ENCODE measurements at places on chromosomes 6 and 20. TPM values are rescaled to one million over a fixed set of nuclear protein-coding genes. Genes with fewer than 3 reads are reported as not detected.

DNA sequence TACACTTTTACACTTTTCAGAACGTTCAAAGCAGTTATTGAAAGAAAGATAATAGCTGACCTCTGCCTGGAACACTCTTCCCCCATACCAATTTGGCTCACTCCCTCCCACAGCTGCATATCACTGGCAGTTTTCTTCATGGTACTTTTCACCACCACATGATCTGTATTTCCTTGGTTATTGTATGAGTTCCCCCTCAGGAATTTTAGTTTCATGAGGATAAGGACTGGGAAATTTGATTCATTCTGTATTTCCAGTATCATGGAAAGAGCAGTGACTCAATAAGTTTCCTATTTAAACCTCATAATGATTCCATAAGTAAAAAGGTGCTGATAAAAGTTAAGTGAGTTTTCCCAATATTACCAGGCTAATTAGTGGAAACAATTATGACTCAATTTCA lies 16.0 kb downstream of the HTR1B start:
- no peak for DNase-seq

DNA sequence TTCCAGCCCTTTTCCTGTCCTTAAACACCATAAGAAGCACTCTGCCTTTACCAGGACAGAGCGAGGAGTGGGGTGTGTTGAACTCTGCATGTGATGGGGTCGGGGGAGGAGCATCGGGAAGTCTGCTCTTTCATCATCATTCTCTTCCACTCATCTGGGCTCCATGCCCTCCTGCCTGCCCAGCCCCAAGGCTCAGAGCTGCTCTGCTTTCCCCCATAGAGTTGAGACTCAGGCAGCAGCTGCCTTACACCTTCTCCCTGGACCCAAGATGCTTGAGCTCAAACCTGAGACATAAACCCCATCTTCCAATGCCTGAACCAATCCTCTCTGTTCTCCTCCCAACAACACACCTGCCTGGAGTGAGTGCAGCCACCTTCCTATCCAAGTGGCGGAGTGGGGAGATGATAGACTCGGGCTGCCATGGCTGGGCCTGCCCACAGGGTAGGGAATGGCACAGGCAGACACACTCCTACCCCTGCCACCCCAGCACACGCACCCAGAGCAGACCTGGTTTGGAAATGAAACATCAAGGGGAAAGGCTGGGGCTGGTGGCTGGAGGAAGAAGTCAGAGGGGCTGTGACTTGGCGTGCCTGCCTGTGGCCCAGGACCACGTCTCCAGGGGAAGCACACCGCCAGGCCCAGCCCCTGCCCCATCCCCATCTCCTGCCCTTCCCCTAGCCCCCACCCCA lies 28.4 kb downstream of the TFEB start:
- DNase-seq, result no peak

GRCh38 chr6:35154262-35154661 lies 13.1 kb upstream of the TCP11 start:
- no peak for DNase-seq

DNA sequence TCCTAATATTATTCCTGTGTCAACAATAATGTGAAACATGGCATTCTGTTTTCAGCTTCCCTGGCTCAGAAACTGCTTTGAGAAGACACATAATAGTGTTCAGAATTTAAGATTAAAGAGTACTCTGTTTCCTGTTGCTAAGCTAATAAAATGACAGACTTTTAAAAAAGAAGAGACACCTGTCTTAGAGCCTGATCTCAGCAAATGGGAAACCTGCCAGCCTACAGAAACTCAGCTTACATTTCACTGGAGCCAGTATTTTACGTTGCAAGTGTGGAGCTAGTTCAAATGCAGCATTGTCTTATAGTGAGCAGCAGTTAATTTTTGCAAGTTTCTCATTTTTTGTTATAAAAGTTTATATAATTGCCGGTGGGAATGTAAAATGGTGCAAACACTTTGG lies 28.8 kb downstream of the KIZ start:
- no peak for DNase-seq

Gene HDGFL1
- total RNA-seq, result not detected

DNA sequence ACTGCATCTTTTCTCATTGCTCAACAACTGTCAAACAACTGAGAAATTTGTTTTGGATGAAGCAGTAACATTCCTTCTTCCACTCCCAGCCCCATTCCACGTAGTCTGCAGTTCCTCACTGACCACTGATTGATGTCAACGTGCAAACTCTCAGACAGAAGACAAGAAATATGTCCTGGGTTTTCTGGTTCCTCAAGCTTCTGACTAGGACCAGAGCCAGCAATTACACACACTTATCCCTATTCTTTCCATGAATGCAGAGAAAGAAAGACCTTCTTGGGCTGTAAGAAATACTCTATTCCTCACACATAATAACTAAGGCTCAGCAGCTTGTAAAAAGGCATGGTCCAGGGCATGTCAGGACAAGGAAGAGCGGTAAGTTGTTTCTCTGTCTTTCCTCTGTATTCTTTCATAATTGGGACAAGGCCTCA lies 790.1 kb upstream of the SLC35B3 start:
- no peak for DNase-seq

Gene C6orf15
- total RNA-seq, result not detected

DNA sequence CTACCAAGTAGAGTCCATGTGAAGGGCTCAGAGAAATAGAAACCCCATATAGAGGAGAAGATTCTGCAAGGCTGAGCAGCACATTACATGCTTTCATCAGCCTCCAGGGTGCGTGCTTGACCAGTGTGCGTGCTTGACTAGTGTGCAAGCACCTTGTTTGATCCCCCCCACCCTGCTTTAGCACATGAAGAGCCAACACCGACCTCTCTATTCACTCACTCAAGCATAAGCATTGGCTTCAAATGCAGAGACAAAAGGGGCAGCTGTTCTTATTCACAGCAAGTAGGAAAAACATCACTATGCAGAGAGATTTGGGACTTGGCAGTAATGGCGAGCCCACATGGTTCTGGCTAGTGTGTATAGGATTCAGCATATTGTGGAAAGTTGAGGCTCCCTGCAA lies 278.7 kb upstream of the RNF217 start:
- no peak for DNase-seq

DNA sequence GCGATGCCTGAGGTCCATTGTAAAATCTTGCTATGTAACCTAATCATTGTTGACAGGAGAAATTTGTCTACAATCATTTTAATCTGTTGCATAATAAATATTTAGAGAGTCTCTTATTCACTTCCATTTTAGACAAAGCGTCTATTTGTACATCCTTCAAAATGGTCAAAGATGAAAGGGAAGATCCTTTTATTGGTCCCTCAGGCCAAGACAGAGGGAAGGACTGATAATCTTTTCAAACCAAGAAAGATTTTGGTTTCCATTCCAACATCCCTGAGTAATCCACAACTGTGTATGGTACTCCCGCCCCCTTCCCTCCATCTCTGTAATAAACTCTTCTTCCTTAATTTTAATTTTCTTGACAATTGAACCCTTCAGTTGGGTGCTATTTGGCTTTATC lies 111.6 kb upstream of the SCP2D1 start:
- no peak for DNase-seq

GRCh38 chr20:43895235-43895634 lies 19.4 kb upstream of the TOX2 start:
- DNase-seq, result no peak

Gene CST4
- not detected for total RNA-seq

- DNase-seq, result no peak
These were observed 18.8 kb downstream of the MRAP2 start for GRCh38 chr6:84052204-84052882.

GRCh38 chr6:157625764-157626163 lies 197.3 kb upstream of the SNX9 start:
- no peak for DNase-seq

Gene APOBEC2
- total RNA-seq, result not detected

DNA sequence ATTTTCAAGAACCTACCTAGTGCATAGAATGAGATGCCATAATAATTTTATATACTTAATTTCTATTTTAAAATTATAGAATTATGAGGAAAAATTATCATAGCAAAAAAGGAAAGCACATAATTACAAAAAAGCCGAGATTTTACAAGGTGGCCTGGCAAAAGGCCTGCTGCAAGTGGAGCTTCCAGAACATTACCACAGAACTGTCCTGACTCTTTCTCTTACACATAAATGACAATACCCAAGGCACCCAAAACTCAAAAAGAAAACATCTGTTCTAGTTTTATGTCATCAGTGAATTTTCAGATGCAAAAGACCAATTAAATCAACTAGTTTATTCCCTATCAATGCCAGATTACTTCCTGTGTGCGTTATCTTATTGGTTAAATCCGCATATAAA lies 74.2 kb downstream of the FILIP1 start:
- DNase-seq, result no peak

DNA sequence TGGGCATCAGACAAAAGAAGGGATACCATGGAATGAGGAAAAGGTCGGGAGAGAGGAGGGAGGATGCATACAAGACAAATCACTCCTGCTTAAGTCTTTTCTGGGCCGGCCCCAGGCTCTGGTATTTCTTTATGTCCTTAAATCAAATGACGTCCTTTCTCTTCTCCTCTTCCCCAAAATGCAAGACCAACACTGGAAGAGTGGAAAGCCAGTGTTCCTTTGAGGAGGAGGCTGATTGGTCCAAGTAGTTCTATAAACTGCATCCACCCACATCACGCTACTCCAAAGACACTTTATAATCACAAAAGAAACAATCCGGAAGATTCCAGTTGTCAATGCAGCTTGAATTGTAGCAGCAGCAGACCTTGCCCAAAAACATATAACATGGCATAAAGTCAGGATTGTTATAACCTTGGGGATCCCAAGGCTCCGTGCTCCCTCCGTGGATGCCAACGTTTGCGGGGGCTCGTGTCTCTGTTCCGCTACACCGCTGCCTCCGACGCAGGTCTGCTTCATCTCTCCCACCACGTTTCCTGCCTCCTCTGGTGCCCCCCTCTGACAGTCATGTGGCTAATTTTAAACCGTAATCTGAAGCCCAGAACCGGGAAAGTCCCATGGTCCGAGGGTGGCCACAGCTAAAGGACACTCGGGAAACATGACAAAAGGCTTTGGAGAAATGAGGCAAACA lies 47.1 kb downstream of the MCUR1 start:
- no peak for DNase-seq

Gene NQO2
- total RNA-seq, result 14.2 TPM

Gene TCFL5
- 5.0 TPM for total RNA-seq

Gene PSORS1C1
- total RNA-seq, result not detected

- no peak for DNase-seq
These were observed 678.6 kb upstream of the ID4 start for GRCh38 chr6:19158586-19158985.

DNA sequence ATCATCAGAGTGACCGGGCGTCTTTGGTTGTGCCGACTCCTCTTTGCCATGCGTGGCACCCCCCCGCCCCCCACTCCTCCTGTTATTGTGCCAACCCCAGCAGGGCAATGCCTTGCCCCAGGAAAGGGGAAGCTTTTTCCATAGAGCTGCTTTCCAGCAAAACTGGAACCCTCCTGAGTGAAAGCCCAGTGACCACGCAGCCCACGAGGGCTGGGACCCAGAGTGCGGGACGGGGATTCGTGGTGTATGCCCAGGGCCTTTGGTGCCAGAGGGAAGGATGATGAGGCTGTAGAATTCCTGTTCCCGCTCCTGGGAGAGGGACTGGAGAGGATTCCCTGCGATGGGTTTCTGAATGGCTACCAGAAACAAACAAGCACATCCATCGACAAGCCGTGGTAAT lies 116.8 kb upstream of the BACH2 start:
- no peak for DNase-seq

DNA sequence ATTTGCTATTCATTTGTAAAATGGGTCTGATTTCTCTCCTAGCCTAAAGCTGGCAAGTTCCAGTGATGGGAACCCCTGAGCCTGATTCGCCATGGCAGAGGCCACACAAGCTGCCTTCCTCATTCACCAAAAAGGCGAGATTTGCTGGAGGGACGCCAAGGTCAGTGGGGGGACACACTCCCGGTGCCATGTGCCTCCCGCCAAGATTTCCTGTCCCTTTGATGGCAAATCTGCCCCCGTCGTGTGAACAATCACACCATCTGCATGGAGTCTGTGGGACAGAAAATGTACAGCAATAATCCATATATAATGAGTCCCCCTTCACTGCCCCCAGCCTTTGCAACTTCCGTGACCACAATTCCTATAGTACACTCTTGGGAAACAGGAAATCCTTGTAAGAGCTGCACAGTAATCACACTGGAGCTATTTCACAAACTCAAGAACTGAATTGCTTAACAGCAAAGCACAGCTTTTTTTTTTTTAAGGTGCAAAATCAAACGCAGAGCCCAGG lies 15.7 kb upstream of the IGF2R start:
- no peak for DNase-seq

- DNase-seq, result peak; percentile 19
These were observed at the start of gene RAMACL for GRCh38 chr6:166586424-166587156. Gene RAMACL (minus strand): TSS chr6:166586678. CDS start chr6:166586477, 201 bp downstream.

- no peak for DNase-seq
These were observed 16.8 kb downstream of the SLC17A2 start for GRCh38 chr6:25913741-25914140.

- DNase-seq, result no peak
These were observed 41.4 kb downstream of the PKIB start for GRCh38 chr6:122651604-122652003.

Gene IYD
- total RNA-seq, result not detected

Gene KDM1B
- total RNA-seq, result 8.4 TPM

DNA sequence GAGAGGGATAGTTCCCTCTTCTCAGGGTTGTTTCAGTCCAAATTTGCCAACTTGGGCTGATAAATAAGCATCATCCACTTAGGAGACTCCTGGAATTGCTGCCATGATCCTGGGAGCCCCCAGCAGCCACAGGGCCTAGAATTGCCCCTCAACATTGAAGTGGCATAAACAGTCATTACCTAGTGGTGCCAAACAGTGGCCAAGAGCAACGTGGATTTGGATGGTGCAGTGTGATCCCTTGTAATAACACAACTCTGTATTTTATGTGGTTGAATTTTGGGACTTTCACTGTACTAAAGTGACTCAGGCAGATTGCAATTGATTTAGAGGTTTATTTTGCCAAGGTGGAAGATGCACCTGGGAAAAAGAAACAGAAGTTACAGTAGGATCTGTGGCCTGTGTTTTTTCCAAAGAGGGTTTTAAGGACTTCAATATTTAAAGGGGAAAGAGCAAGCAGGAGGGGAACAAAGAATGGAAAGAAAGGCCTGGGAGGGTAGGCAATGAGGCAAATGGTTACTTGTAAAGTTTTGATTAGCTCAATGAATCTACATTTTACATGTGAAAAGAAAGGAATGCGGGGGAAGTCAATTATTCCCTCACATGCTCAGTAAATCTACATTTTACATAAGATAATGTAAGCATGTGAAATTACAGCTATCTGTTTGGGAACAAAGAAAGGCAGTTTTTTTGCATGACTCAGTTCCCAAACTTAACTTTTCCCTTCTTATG lies 168.0 kb upstream of the NOX3 start:
- no peak for DNase-seq

- peak; percentile 10 for DNase-seq
These were observed 30.0 kb upstream of the ZNF217 start for GRCh38 chr20:53623454-53624211.

GRCh38 chr6:90146921-90147649 lies 149.6 kb downstream of the BACH2 start:
- DNase-seq, result no peak

All from T-helper 17 cell (primary cell).